ELF-1 (cell line): ENCODE measurements at places on chromosomes 12 and 14.
A peak's percentile ranks its signal among the peaks of the same experiment; 100 is the strongest.

DNA sequence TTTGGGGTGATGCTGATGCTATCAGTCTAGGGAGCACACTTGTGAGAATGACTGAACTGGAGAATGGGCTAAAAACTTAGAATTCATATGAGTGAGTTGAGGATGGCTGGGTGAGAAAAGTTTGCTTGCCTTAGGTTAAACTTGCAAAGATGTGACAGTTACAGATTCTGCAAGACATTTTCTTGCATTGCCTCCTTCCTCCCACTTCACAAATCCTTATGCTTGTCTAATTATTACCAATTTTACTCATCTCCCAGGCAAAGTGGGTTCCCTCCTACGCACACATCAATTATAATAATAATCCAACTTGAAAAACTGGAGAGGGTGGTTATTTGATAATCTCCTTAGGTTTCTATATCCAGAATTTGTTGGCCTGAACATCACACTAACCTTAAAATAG lies 50.9 kb downstream of the ATP2B1 start:
- DNase-seq = no peak

DNA sequence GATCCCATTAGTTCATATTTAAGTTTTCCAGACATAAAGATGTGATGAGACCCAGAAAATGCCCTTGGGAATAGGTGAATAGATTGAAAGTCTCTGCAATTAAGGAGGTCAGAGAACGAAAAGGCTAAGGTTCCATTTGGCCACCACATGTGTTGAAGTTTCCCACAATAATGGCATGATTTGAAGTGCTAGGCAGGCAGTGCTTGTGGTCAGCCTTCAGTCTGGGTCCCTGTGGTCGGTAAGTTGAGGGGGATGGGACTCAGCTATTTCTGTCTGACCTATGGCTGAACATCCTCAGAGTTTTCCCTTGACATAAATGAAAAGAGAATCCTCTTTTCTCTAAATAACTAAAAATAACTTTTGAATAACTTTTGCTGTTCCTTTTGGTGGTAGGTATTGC lies 92.4 kb downstream of the PELI2 start:
- no peak for DNase-seq

GRCh38 chr12:47038270-47038748 lies 41.1 kb upstream of the PCED1B start:
- no peak for DNase-seq

DNA sequence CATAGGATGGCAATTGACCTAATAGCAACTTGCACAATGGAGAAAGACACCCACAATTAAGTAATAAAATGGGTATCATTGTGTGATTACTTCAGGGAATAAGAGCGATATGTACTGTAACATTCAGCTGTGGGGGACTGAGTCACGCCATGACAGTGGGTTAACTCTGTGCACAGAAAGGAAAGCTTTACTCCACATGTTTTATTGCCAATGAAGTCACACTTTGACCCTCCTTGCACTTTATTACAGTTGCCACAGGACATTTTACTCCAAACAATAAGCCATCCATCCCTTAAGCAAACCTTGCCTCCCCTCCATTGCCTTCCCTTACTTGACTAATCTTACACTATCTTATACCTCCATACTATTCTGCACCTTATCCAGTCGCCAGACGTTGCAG lies 403.1 kb downstream of the VRK1 start:
- no peak for DNase-seq

- DNase-seq = no peak
Observed at GRCh38 chr12:99413751-99414150, 233.8 kb upstream of the GARIN6 start.

DNA sequence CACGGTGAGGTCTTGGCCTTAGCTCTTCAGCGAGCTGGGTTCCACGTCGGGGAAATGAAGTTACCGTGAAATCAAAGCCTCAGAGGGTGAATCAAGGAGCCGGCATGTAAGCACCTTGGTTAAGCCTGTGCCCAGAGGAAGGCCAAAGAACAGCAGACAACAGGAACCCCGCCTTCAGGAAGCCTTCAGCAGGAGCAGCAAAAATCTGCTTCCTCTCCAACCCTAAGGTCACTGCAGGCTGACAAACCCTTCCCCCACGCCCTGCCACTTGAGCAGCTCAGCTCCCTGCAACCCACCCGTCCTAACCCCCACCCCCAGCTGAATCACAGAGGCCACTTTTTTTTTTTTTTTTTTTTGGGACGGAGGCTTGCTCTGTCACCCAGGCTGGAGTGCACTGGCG lies 72.9 kb upstream of the LTA4H start:
- DNase-seq = peak; percentile 36

- DNase-seq = peak; percentile 82
Observed at GRCh38 chr12:107607464-107608392, 77.9 kb upstream of the PWP1 start.

GRCh38 chr12:58732894-58733293 lies 187.4 kb downstream of the LRIG3 start:
- DNase-seq = no peak

DNA sequence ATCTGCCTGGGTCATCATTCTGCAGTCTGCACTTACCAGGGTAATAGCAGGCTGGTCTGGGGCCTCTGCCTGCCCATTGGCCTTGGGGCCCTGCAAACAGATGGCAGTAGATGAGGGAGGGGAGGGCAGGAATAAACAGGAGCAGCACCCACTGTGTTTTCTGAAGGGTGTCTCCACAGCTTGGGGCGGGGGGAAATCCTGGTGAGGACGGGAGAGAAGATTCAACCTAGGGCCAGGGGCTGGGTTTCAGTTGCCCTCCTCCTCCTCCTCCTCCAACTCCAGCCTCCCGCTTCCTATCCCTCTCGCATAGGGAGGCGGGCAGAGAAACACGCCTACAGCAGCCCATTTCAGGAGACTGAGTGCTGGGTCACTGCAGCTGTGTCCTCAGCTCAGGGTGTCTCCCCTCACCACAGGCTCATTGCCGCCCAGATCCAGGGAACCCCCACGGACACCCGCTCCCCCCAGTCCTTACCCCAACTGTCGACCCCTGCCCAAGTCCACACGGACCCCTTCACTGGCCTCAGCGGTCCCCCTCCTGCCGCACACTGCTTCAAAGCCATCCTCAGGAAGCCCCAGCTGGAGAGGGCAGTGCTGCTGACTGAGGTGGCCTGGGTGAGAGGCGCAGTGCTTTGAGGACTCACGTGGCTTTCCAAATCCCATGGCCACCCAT lies 9.1 kb upstream of the KRT80 start:
- no peak for DNase-seq

DNA sequence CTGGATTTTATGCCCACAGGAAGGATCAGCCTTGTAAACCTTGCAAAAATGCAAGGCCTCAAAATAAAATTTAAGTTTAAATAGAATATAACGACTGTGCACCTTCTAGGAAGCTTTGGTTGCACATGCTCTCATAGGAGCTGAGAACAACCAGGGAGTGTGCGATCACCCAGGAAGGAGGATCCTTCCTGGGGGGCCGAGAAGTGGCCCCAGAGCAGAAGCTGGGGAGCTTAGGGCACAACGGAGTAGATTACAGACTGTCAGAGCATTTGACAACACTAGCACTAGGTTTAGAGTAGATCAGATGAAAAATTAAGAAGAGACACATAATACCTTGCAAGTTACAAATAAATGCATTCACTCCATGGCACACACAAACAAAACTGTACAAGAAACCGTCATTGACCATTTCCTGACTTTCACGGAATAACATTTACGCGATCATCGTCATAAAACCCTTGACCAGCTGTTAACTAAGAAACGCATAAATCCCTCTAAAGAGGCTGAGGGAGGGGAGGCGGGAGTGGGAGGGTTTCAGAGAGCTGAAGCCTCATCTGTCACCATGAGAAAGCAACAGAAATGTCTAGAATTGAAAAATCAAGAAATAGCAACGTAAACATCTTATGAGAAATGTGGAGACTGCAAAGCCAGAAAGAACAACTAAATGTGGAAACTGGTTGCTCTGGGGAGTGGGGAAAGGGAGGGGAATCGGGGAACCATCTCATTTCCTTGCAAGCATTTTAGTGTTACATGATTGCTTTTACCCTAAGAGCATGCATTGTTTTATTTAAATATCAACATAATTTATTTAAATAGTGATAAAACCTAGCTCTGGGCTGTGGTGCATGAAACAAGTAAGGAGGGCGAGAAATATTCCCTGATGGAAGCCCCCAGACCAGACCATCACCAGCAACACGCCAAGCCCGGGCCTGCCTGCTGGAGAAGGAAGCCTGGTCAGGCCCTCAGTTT lies 13.1 kb upstream of the CCDC85C start:
- no peak for DNase-seq

DNA sequence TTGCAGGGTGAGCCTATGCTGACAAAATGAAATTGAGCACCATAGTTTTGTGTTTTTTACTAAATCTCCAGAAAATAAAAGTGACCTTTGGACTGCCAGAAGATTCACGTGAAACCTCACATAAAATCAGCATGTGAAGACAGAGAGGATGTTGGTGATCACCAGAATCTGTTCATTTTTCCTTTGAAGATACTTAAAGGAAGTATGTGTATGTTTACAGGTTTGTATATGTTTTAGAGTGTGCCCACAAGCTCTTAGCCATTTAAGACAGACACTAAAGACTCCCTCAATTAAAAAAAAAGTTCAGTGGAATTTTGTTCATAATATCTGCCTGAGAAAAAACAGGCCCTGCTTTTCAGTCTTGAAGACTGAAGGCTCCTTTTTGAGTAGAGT lies 25.9 kb downstream of the DDX47 start:
- no peak for DNase-seq

DNA sequence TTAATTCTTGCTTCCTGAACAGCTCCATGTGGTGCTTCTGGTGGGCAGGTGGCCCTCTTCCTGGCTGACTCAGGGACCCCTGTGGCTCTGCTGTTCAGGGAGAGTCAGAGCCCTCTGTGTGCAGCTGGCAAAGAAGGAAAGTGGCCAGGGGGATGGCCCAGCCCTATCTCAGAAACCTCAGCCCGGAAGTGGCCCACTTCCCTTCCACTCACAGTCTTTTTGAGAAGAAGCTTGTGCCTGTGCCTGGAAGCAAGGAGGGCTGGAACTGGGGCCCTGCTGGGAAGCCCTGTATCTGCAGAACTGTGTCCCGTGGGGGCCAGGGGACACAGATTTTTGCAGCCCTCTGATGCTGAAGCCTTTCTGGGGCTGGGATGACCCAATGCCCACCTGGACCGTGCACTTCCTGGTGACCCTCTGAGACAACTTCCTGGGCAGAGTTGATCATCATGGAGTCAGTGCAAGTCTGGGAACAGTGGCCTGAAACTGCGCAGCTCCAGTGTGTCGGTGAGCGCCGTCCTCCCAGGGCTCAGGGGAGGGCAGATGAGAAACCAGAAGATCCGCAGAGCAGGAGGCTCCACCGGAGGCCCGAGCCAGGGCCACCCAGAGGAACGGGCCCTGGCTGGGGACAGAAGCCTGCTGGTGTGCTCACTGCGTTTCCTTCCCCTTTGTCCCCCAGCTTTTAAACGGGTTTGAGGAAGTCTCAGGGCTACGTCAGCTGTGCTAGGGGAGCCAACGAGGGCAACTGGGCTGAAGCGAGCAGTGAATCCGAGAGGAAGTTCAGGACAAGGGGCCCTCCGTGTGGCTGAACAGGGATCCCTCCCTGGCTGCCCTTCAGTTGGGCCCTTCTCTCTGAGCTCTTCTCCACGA lies 217.4 kb upstream of the RTL1 start:
- no peak for DNase-seq

GRCh38 chr12:104588921-104589590 lies 132.3 kb downstream of the CHST11 start:
- DNase-seq = no peak

GRCh38 chr14:90381999-90382451 lies 14.8 kb upstream of the CALM1 start:
- peak; percentile 61 for DNase-seq

GRCh38 chr12:15854916-15855315 lies 27.3 kb upstream of the STRAP start:
- no peak for DNase-seq

GRCh38 chr14:61889914-61890351 lies 127.7 kb downstream of the SNAPC1 start:
- DNase-seq = no peak

- peak; percentile 77 for DNase-seq
Observed at GRCh38 chr12:106585521-106586277, 2.9 kb downstream of the RFX4 start.

DNA sequence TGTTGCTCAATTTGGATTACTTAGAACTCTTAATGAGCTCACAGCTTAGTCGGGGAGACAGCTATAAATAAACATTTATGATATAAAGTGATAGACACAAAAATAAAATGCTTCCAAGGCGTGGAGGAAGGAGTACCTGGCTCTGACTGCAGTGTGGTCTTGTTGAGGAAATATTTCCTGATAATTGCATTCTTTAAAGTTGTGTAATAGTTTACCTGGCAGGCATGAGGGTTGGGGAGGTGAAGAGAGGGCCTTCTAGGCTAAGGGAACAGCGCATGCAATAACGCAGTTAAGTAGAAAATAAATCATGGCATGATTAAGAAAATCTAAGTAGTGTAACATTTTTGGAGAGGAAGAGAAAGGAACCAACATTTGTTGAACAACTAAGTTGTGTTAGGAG lies 260.5 kb upstream of the ATP2B1 start:
- no peak for DNase-seq

- DNase-seq = no peak
Observed at GRCh38 chr14:53855574-53855973, 101.1 kb downstream of the BMP4 start.
